ENCODE measurements at places on chromosomes 1 and 21.

DNA sequence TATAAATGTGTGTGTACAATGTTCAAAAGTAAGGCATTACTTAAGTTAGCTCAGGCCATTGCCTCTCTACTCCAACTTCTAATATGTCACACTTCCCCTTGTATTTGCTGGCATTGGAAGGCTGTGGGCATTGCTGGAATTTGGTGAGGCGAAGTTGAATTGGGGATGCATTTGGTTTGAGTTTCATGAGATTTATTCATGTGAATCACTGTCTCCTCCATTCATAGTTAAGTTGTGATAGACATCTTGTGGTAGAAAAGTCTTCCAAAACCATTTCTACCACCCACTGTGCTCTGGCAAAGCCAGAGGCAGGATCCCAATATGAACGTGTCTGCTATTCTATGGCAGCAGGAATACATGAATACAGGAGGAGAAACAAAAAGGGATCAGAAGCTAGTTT is 397.8 kb upstream of the USP24 start:
- DNase-seq: no peak

GRCh38 chr1:98813738-98814309 is 152.3 kb downstream of the SNX7 start:
- no peak for DNase-seq

DNA sequence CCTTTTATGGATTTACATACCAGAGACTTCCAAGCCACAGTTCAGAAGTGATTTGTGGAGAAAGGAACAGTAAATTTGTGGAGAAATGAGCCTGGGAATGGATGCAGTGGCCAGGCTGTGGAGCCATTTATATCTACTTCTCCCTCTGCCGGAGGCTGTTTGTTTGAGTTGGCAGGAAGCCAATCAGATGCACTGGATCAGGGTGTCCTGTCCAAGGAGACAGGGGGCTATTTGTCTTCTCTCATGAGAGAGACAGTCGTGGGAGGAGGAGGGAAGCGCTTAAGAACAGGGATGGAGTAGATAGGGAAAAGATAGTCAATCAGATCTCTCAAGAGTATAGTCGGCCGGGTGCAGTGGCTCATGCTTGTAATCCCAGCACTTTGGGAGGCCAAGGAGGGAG is 2.8 kb upstream of the HAPLN2 start:
- no peak for DNase-seq

DNA sequence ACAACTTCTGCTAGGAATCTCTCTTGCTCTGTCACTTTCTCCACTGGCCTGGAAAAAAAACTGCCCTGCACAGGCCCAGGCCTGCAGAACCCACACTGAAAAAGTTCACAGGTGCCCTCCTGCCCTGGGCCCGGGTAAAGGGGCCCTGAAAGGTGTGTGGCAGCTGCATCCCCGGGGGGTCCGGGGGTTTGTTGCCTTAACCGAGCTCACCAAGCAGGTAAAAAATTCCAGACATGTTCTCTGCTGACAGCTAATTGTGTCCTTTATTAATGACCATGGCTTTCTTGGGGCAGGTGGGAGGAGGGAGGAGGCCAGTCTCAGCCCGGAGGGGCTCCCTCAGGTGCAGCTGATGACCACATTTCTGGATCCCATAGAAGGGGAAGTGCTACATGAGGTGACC is 122.9 kb downstream of the LACTBL1 start:
- DNase-seq: no peak

DNA sequence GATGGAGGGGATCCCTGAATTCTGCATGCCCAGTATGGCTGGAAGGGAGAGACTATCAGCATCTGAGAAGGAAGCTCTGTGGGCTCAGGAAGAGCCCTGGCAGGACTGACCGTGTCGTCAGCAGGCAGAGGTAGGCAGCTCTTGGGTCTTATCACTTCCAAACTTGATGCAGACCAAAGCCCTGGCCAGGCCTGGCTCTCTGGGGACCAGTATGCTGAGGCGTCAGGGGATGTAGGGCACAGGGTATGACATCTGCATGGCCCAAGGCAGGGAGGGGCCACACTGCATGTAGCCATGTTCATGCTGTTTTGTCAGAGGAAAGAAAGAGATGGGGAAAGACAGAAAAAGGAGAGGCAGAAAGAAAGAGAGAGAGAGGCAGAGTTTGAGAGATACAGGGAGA is 6.3 kb downstream of the FGR start:
- no peak for DNase-seq

DNA sequence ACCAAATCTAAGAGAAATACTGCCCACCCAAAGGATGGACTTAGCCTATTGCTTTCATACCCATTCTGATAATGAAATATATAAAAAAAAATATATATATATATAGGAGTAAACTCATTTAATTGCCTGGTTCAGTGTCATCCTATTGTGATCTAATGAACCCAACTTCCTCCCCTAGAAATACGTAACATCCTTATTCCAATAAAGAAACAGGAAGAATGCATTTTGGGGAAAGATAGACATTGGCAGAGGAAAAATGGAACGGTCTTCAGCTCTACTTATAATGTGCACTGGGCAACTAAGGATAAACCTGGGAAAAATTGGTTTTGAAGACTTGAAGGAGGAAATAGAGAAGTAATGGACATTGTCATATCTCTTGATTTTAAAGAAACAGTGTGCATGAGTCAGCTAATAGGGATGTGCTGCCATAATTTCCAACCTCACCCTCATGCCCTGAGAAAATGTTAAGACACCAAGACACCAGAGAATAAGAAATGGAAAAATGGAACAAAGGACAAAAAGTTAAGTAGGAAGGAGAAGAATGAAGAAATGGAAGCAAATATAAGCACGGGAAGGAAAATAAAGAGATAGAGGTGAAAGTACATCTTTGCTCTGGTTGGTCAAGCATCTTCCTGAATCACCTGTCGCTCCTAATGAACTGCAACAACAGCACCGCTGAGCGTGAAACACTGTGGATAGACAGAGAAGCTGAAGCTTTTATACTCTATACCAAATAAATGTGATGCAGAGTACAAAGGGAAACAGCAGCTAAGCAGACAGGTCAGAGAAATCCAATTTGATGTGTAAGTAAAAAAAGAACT is 5.4 kb downstream of the UBR4 start:
- DNase-seq: no peak

Data from cardiac septum (tissue), 1 donor.